ENCODE measurements at places on chromosomes 5 and 9.

- no peak for DNase-seq
Observed at GRCh38 chr5:6726006-6726405, 12.8 kb downstream of the TENT4A start.

DNA sequence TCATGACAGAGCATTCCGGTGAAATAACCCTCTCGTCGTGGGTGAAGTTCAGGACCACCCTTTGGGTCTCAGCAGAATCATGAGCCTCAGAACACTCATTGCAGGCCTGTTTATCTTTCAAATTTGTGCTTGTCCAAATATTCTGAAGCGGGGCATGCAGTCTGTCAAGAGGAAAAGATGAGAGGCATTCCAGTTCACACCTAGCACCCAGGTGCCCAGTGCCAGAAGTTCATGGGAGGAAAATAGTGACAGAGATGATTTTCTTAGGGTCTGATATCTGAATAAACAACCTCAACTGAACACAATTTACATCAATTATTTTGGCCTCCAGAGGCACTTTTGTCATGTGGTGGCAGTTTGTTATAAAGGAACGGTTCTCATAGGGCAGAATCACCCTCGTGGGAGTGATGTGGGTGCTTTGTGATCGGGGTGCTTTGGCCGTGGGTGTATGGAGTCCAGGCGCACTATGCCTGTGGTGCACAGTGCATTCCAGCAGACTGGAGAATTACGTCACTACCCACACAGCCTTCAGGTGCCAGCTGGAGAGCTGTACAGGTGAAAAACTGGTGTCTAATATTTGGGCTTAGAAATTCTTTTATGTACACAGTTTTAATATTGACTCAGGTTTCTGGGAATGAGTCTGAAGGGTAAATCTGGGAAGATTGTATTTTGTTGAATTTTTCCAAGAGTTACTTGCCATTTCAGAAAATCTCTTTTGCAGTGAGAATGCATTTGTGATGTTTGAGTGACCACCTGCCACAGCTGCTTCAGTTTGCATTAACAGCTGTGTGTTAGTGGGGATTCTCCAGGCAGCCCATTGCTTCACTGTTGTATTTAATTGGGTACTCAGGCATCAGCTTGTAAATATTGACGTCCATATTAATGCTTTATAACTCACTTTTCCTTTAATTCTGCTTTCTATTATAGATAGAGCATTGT, 289.3 kb downstream of the FANCC start:
- no peak for DNase-seq

DNA sequence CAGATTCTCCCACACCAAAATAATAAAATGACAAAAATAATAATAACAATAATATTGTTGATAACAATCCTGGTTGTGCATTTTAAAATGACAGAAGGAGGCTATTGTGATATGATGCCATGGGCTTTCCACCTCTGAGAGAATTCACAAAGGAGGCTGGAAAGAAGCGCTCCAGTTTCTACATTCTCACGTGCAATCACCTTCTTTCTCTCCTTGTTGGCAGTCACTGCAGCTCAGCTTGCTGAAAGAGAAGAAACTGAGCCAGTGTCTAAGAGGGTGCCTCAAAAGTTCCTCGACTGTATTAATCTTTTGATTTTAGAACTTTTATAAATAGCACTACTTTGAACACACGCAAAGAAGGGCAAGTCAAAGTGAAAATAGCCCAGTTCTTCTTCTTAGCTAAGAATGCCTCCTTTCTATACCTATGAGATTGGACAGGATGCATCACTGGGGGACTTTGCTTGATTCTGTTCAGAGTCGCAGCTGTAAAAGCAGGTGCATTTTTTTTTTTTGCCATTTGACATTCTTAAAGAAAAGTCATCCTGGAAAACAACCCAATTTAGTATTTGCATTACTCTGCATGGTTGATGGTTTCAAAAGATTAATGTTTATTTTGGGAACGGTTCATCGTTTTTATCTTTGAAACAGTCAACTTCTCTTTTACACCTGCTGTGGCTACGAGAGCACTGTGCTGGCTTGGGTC, 12.4 kb upstream of the SUB1 start:
- DNase-seq, result no peak

DNA sequence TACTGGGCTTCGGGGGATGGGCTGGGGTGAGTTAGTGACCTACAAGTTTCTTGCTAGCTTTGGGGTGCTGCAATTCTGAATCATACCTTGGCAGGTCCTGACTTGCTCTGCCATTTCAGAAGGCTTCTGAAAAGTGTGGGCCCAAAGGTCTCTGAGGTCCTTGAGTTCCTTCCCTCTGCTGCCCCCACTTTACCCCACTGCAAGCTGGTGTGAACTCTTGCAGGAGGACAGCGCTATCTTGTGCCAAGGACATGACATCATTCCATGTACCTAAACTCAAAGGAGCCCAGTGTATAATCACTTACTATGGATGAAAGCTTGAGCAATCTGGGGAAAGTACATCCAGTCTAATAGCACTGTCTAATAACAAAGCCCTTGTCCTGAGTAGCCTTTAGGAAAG, 157.4 kb downstream of the RMI1 start:
- DNase-seq, result no peak

DNA sequence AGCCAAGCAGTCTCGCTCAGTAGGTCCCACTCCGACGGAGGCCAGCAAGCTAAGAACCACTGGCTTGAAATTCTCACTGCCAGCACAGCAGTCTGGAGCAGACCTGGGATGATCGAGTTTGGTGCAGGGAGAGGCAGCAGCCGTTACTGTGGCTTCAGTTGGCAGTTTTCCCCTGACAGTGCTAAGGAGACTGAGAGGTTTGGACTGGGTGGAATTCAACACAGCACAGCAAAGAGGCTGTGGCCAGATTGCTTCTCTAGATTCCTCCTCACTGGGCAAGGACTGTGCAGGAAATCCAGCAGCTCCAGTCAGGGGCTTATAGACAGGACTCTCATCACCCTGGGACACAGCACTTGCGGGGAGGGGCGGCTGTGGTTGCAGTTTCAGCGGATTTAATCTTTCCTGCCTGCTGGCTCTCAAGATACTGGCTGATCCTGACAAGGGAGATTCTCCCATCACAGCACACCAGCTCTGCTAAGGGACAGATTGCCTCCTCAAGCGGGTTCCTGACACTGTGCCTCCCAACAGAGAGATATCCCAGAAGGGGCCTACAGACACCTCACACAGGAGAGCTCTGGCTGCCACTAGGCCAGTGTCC, 122.1 kb downstream of the YIPF5 start:
- no peak for DNase-seq

- no peak for DNase-seq
Observed at GRCh38 chr5:9395706-9396105, 150.2 kb downstream of the SEMA5A start.

- peak; percentile 44 for DNase-seq
Observed at GRCh38 chr9:83622939-83623678, at the start of gene IDNK. TSS of gene IDNK (plus strand) at chr9:83623143. CDS start at chr9:83623172, 29 bp downstream.

- no peak for DNase-seq
Observed at GRCh38 chr9:133334161-133334560, 1.8 kb downstream of the SURF6 start.

DNA sequence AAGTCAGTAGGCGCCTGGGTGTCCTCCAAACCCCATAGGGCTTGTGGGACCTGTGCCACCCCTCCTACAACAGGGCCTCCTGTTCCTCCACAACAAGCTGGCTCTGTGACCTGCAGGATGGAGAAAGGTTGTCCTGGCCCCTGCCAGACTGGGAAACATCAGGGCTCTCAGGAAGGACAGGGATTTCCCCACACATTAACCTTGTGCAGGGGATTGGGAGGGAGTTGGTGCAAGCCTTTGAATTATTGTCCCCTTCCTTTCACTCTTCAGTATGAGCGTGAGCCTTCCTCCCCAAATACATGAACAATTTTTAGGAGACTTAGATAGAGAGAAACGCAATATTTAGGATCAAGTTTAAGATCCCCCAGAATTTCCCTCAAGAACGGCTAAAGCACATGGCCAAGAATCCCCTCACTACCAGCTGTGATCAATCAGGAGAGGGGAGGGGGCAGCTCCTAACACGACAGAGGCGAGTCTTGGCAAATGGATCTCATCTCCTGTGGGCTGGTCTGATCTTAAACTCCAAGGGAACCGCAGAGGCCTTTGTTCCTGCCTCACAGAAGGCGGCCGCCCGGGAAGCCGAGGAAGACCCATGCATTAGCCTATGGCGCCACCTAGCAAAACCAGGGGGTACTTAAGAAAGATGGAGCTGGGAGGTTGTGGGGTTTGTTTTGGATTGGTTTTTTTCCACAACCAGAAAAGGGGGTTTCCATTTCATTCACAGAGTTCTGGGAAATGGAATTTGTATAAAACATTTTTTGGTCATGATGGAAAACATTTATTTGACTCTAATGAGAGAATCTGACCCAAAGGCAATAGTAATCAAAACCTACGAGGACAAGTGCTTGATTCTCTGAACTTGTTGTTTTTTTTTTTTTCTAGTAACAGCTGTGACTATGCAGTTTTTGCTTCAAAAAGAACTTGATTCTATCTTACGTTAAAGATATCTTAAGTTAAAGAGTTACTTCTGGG, 36.1 kb upstream of the OSMR start:
- DNase-seq, result peak; percentile 29

DNA sequence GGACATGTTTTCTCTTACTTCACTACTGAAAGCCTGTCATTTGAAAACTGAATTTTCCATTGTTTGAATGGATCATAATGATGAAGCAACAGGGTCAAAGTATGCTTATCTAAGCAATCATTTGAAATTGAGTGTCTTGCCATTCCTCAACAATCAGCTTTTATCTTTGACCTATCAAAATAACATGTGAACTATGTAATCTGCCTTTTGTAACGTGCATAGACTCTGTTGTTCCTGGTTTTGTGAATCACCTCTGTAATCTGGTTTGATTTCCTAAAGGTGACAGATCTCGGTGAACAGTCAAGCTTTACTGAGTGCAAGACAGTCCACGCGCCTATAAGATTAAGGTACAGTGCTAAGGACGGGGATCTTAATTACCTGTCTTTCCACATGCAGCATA, 3.3 kb downstream of the MEF2C start:
- no peak for DNase-seq

- DNase-seq, result no peak
Observed at GRCh38 chr9:92558612-92559374, 23.0 kb upstream of the ECM2 start.

- DNase-seq, result no peak
Observed at GRCh38 chr5:147830035-147830434, 1.4 kb downstream of the SPINK1 start.

- DNase-seq, result no peak
Observed at GRCh38 chr5:133565993-133566392, 46.3 kb downstream of the FSTL4 start.

GRCh38 chr5:57696825-57697570, 214.4 kb upstream of the ACTBL2 start:
- DNase-seq, result no peak

DNA sequence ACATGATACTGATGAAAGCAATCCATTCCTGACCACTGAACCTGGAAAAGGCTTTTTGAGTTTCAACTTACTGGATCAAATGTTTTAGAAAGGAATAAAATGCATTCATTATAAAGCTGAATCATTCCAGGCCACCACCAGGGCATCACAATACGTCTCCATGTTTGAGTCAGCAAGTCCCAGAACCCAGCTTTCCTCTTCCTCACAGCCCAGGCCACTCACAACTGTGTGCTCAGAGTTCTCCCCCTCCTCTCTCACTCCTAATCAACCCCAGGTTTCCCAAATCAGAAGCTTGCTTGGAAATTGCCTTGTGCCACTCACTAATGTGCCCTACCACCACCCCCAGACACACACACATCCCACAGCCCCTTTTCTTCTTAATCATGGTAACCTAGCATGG, 91.7 kb downstream of the GNA14 start:
- no peak for DNase-seq

- DNase-seq, result peak; percentile 78
Observed at GRCh38 chr9:137095664-137096517, 9.1 kb downstream of the MAN1B1 start.

DNA sequence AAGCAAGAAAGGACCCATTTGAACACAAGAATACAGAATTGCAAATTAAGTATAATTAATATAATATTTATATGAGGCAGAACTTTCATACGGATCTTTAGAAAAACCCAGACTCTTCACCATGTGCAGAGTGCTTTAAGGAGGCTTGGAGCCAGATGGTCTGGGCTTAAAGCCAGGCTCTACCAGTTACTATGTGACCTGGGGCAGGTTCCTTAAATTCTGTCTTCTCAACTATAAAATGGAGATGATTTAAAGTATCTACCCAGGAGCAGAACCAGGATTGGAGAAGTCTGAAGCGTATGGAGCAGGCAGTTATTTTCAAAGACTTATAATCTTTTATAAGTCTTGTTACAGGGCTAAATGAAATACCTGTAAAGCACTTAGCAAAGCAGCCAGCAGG, 202.1 kb downstream of the TSSK1B start:
- DNase-seq, result no peak

GRCh38 chr9:126550891-126551351, 62.8 kb upstream of the LMX1B start:
- DNase-seq, result no peak

GRCh38 chr5:178322736-178323540, 90.3 kb upstream of the PHYKPL start:
- DNase-seq, result no peak

DNA sequence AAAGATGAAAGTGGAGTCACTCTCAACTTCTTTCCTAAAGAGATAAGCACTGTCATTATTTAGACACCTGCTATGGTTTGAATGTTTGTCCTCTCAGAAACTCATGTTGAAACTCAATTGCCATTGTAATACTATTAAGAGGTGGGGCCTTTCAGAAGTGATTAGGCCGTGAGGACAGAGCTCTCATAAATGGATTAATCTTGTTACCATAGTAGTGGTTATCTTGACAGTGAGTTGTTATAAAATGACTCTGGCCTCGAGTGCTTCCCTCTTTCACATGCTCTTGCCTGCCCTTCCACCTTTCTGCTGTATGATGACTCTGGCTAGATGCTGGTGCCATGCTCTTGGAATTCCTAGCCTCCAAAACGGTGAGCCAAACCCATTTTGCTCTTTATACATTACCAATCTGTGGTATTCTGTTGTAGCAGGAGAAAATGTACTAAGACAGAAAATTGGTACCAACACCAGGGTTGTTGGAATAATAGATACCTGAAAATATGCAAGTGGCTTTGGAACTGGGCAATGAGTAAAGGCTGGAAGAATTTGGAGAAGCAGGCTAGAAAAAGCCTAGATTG, 38.0 kb downstream of the GDA start:
- DNase-seq, result no peak

All from stimulated activated CD4-positive, alpha-beta T cell treated with anti-CD3 and anti-CD28 coated beads, Interleukin-4, amount 100 ng/mL, for 4 hours (primary cell).